ENCODE measurements at places on chromosomes 12 and 14.

GRCh38 chr14:41137741-41138140, 468.9 kb upstream of the LRFN5 start:
- DNase-seq = no peak

DNA sequence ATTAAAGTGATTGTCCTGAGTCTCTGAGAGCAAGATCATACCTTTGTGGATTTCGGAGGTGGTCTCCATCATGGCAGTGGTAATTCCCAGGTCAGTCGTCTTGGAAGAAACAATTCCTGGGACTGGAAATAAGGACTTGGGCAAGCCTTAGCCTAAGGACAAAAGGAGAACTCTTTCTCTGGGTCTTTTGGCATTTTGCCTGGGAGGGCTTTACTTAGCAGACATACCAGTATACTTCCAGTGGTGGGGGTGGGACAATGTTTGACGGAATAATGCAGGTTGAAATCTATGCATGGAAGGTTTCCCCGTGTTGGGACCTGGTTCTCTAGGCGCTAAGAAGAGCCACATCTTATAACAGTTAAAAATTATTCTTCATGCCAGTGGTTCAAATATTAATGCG, 70.4 kb upstream of the USP44 start:
- DNase-seq = no peak

- no peak for DNase-seq
Observed at GRCh38 chr12:113831476-113831875, 134.6 kb downstream of the RBM19 start.

DNA sequence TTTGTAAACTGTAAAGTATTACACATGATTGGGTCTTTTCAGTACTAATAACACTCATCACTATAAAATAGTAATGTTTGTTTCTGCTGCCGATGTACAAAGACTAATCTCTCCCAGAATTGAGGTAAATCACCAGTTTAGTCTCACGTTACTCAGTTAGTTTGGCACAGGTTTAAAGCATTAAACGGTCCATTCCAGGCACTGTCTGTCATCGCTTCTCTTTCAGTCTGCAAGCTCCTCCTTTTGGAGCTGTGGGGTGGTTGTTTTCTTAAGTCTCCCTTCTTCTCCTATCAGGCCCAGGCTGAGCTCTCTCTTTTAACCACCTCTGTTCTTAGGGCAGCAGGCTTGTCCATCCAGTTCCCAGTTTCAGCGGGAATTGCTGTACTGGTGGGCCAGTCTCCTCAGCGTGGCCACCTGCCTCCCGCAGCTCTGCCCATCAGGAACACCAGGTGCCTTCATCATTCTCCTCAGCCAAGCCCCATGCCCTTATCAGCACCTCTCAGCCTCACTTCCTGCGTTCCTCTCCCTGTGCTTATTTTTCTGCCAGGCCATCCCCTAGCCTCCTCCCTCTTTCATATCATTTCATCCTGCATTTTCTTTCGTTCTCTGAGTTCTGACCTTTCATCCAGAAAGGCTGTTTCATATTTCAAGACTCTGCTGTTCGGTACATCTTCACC, 149.0 kb downstream of the TGFB3 start:
- peak; percentile 83 for DNase-seq

DNA sequence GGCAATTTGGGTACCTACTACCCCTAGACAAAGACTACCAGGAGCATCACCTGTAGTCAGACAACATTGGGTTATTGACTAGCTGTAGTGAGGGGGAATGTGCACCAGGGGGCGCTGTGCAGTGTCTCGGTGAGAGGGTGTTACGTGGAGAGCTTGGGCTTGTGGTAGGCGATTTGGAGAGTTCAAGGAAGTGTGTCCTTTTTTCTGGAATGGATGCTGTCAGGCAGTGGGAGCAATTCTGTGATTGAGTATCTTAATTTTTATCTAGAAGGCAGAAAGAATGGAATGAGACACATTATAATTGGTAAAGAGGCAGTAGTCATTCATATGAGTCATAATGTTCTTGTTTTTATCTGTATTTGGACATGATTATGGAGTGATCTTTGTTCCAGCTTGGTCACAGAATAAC, 187.7 kb downstream of the GALC start:
- DNase-seq = no peak

- no peak for DNase-seq
Observed at GRCh38 chr12:40310211-40310610, 85.4 kb downstream of the LRRK2 start.

GRCh38 chr12:111267144-111267543, 101.8 kb downstream of the PHETA1 start:
- DNase-seq = no peak

- DNase-seq = no peak
Observed at GRCh38 chr12:71438670-71439361, 782 bp upstream of the LGR5 start.

GRCh38 chr12:84542289-84542688, 370.3 kb downstream of the SLC6A15 start:
- no peak for DNase-seq

DNA sequence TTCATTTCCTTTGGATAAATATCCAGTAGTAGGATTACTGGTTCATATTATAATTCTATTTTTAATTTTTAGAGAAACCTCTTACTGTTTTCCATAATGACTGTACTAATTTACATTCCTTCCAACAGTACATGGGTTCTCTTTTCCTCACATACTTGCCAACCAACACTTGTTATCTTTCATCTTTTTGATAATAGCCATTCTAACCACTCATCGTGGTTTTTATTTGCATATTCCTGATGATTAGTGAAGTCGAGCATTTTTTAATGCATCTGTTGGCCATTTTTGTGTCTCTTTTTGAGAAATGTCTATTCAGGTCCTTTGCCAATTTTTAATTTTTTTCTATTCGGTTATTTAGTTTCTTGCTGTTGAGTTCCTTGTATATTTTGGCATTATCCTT, 457.7 kb upstream of the PDE3A start:
- no peak for DNase-seq

DNA sequence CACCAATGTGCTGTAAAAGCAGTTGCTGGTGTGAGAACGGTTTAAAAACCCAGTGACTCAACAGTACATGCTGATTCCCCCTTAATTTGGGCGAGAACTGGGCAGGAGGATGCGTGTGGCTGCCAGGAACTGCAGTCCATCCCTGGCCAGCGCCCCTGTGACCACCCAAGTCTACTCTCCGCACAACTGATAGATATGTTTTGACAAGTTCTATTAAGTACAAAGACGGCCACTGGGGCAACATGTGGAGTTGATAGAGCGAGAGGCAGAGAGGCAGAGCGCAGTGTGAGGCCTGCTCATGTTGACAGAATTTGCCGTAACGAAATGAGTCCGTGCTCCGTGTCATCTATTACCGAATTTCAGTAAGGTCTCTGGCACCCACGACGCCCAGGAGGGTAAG, 855.0 kb downstream of the BCL11B start:
- no peak for DNase-seq

GRCh38 chr14:89719366-89720075, 235.0 kb downstream of the EFCAB11 start:
- DNase-seq = no peak

GRCh38 chr12:127284870-127285431, 982.0 kb upstream of the TMEM132C start:
- no peak for DNase-seq

DNA sequence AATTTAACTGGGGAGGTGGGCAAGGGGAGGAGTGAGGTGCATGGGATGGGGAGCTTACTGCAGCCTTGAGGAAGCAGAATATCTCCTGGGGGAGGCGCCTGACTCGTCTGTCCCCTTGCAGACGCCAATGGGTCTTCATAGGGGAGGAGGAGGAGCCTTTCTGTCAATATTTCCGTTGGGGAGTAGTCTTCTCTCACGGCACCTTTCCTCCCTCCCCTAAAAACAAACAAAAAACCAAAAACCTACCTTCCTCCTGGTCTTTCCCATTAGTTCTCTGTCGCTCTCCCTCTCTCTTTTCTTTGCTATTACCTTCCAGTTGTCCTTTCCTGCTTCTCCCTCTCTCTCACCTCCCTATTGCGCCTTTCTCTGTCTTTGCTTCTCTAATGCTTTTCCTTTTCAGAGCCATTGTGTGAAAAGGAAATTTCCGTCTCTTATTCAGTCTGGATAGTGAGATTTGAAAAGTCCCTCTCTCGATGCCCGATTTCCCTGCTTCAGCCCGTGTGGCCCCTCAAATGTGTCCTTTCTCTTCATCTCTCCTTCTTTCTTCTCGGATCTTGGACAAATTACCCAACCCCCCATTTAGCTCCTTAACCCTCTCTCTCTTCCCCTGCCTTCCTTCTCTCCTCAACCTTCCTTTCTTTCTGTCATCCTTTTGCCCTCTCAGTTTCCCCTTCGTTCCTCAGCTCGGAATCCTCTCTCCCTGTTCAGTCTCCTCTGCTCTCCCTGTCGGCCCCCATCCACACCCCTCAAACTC, 5.9 kb downstream of the GPR84 start:
- no peak for DNase-seq

- peak; percentile 63 for DNase-seq
Observed at GRCh38 chr12:51823875-51824565, 24.5 kb downstream of the FIGNL2 start.

GRCh38 chr14:35285168-35286002, 6.8 kb upstream of the PSMA6 start:
- DNase-seq = peak; percentile 3

DNA sequence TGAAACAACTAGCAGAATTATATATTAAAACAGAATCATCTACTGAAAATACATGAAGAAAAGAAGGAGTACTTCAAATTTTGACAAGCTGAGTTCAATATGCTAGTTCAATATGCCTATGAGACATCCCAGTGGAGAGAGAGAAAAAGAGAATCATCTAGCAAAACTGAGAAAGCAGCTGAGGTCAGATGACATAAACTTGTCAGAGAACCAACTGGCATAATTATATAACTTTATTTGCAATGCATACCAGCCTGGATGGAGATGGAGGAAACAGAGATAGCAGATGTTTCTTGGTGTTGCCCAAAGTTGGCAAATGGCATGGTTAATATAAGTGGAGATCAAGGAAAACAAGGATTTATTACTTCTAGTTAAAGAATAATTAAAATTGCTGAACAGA, 148.7 kb upstream of the PDZRN4 start:
- no peak for DNase-seq

DNA sequence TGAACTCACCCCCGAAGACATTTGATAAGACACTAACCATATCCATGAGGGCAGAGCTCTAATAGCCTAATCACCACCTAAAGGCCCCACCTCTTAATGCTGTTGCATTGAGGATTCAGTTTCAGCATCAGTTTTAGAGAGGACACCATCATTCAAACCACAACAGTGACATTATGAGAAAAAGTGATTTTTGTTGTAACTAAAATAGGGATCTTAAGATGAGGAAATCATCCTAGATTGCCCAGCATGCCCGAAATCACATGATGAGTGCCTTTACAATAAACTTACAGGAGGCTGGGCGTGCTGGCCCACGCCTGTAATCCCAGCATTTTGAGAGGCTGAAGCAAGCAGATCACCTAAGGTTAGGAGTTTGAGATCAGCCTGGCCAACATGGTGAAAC, 9.7 kb upstream of the GLT1D1 start:
- no peak for DNase-seq

- DNase-seq = peak; percentile 54
Observed at GRCh38 chr12:93591137-93591868, 18.8 kb downstream of the SOCS2 start.

DNA sequence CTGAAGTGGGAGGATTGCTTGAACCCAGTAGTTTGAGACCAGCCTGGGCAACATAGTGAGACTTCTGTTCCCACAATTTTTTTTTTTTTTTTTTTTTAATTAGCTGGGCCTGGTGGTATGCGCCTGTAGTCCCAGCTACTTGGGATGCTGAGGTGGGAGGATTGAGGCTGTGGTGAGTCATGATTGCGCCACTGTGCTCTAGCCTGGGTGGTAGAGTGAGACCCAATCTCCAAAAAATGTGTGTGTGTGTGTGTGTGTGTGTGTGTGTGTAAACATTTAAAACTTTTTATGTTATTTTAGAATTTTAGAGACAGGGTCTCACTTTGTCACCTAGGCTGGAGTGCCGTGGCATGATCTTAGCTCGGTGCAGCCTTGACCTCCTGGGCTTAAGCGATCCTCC, 6.8 kb downstream of the PPP1R36 start:
- DNase-seq = peak; percentile 92

DNA sequence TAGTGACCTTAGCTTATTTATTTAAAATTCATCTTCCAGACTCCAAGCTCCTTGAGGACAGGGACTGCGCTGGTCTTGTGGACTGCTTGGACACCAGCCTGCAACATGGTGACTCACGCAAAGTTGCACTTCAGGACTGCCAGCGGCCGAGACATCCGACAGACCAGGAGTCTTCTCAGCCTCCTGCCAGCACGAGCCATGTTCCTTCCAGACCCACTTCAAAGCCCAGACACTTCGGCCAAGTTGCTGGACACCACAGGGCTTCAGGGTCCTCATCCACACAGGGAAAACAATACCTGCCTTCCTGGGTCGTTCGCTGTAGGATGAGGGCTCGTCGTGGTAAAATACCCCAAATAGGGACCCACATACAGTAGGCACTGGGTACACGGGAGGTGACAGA, 88.7 kb downstream of the BCL11B start:
- no peak for DNase-seq
